Left ventricle myocardium inferior (tissue), 1 donor: ENCODE measurements at places on chromosomes 2 and 18. TPM values are rescaled to one million over a fixed set of nuclear protein-coding genes. Genes with fewer than 3 reads are reported as not detected.

Gene PLGLB2
- 1.3 TPM for total RNA-seq

Gene C2orf80
- not detected for total RNA-seq

DNA sequence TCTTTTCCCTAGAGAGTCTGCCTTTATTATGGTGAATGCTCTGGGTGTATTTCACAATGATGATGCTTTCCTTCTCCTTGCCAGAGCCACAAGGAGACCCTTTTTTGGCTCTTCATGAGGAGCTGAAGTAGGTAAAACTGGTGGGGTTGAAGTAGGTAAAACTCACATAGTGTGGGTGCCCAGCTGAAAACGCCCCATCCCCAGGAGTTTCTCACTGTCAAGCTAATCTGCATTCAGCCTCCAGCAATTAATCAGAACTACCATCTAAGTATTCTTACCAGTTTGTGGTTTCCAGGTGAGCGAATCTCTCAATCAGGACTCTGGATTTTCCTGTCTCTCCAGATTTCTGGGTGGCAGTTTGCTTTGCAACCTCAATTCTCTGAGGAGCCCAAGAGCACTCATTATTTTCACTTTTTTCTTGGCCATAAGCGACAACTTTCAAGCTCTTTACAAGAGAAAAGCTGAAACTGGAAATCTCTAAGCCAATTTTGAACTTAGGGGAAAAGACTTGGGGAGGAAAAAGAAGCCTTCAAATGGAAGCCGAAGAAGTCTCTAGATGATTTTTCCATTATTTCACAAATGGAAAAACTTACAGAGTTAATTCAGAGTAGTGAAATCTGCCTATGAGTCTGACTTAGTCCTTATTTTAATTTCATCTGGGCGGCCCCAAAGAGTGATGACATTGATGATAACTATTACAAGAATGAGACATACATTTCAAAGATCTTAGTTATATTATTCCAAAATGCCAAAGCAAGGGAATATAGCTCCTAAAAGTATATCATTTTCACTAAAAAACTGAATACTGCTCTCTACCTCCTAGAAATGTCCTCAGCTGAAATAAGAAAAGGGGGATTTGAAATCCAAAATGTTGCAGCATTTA lies 121.4 kb upstream of the MAP3K20 start:
- no peak for DNase-seq

GRCh38 chr2:145460112-145460511 lies 940.2 kb upstream of the ZEB2 start:
- no peak for DNase-seq

DNA sequence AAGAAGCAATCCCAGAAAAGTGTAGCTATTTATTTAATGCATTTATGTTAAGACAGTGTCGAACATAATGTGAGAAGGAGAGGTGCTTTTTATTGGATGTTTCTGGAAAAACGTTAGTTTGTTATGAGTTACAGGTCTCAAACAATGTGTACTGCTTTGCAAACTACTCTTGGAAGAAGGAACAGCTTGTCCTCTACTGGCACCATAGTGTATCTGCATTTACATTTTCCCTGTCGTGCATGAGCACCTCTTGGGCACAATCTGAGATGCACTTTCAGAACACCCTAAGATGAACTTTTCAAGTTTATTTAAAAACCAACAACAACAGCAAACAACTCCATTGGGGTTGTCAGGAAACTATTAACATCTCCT lies 22.8 kb downstream of the CCNYL1 start:
- no peak for DNase-seq

Gene GALR1
- 0.05 TPM for total RNA-seq

- DNase-seq = no peak
Measured at GRCh38 chr18:77262643-77263465, 13.2 kb downstream of the GALR1 start.

Gene TSPYL6
- total RNA-seq = 0.08 TPM

DNA sequence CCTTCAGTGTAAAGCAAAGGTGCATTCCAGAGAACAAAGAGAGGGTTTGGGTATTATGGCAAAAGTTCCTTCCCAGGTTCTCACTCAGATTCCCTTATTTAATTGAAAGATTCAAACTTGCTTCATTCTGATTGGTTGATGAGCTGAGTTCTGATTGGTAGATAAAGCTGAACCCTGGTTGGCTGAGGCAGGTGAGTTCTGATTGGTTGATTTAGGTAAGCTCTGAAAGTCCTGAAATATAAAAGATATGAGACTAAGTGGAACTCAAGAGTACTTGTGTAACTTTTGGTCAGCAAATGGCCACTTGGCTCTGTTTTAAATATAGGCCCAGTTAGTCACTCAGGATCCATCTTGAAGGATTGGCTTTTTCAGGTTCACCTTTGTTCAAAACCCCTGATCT lies 99.8 kb upstream of the FBXO11 start:
- no peak for DNase-seq

DNA sequence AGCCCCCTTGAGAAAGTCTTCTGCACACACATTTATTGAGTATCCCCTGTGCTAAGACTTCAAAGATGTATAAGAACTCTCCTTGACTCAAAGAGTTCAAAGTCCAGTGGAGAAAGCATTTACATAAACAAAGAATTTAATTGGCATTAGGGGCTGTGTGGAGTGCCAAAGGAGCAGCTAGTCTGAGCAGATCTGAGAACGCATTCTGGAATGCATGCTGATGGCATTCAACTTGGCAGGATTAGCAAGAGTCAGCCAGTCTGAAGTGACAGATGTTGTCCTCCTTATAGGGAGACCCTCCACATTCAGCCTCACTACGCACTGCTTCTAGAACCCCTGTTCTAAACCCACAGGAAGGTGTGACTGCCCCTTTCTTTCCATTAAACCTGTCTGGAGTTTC lies 191.5 kb downstream of the RAD51AP2 start:
- no peak for DNase-seq

GRCh38 chr18:35775887-35776286 lies 194.3 kb downstream of the GALNT1 start:
- no peak for DNase-seq

DNA sequence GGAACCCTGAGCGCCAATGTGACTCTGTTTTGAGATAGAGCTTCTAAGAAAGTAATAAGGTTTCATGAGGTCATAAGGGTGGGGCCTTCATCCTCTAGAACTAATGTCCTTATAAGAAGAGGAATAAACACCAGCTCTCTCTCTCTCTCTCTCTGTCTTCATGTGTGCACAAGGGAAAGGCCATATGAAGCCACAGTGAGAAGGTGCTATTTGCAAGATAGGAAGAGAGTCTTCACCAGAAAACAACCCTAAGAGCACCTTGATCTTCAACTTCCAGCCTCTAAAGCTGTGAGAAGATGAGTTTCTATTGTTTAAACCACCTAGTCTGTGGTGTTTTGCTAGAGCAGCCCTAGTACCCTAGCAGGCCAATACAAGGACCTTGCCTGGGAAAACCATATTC lies 55.8 kb downstream of the DOCK10 start:
- DNase-seq = no peak

DNA sequence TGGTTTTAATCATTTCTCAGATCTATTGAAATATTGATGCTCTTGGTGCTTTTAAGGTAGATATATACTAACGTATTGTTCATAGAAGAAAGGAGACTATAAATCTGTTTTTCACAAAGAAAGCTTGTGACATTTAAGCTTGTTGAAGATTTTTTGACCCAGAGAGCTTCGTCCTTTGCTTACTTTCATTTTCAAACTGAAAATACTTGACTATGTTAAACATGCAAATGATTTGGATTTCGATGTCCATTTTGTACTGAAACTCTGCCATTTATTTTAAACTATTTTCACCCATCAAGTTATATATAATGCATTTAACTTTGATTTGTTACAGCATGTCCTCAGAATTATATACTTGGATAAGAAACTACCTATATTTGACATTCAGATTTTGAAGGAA lies 85.2 kb downstream of the SLC4A10 start:
- no peak for DNase-seq

GRCh38 chr18:68642003-68642402 lies 72.9 kb downstream of the TMX3 start:
- DNase-seq = no peak

DNA sequence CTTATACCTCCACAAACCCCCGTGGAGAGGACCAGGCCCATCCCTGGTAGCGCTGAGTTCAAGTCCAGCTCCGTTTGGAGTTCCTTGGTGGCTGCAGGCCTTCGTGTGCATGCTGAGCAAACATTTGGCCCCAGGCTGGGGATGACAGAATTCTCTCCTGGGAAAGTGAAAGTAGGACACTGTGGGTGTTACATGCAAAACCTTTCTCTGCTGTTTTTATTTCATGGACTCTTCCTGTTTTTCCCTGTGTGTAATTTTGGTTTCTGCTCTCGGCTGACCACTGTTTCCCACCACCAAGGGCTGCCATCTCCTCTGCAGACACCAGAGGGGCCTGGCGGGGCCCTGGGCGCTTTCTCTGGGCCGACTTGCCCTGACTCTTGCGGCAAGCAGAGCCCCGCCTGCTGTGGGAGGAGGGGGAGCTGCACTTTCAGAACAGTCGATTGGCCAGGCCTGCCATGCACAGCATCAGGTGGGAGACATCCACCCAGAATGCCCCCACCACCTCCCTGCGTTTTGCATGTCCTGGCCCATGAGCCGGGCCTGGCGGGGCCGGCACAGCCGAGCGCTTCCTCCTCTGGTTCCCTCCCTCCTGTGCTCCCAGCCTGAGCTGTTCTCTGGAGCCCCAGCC lies 102.4 kb downstream of the CABLES1 start:
- DNase-seq = peak; percentile 43

DNA sequence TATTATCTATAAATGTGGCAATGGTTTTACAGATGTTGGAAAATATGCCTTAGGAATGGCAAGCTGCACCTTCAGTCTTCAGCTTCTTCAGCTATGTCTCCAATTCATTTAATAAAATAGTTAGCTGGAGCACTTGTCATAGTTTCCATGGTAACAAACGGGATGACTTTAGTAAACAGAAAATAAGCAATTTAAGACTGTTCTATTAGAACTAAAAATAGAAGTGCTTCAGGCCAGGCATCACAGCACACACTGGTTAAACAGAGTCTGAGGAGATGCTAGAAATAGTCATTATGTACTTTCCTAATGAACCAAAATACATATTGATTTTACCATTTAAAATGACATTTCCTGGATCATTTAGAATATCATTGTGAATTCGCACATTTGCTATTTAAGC lies 195.0 kb downstream of the GCA start:
- DNase-seq = no peak

GRCh38 chr2:176193048-176193447 lies 4.6 kb downstream of the HOXD1 start:
- DNase-seq = no peak

Gene MOGAT1
- total RNA-seq = 0.44 TPM

Gene CKAP2L
- 0.38 TPM for total RNA-seq

DNA sequence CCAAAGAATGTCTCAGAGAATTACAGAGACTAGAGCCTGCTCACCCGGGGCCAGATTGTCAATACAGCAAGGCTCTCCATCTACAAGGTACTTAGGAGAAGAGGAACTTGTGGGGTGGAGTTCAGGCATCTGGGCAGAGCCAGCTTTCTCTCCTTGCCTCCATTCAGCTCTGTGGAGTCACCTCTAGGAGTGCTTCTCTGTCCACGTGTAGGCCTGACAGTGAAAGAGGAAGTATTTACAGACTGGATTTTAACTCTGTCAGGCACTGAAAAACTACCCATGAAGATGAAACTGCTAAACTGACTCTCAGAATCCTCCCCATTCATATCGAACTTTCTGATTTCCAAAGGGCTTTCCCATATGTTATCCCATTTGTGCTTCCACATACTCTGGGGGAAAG lies 315.6 kb downstream of the SETBP1 start:
- DNase-seq = no peak

- DNase-seq = no peak
Measured at GRCh38 chr2:102367331-102367971, 11.9 kb downstream of the IL18R1 start.

DNA sequence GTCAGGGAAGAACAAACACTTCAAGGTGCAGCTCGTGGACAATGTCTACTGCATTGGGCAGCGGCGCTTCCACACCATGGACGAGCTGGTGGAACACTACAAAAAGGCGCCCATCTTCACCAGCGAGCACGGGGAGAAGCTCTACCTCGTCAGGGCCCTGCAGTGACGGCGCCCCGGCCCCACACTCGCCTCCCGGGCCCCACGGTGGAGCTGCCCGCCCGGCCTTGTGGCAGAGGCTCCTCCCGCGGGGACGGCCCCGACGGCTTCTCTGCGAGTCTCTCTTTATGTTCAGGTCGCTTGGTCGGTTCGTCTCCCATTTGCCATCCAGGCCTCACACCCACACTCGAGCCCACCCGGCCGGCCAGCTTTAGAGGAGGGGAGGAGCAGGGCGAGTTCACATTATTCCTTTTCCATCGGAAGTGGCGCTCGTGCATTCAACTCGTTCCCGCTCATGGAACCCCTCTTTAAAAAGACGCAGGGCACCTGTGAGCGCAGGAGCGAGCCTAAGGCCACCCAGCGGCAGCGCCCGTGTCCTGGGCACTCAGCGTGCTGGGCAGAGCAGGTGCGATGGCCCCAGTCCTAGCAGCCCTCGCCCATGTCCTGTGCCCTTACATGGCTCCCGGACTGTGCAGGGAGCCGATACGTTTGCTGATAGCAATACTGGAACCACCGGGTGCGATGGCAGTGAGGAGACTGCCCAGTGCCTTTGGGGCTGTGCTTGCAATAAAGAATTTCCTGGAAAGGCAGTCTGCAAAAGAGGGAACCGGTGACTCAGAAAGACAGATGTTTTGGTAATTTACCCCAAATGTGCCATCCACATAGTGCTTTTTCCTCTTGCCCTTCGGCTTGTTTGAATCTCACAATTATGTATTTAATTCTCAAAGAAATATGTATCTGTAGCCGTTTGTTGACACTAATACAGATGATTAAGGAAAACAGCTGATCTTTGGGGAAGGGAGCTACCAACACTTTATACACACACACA lies 148.6 kb downstream of the NCK2 start:
- no peak for DNase-seq

- no peak for DNase-seq
Measured at GRCh38 chr2:52192656-52193055, 1160.7 kb upstream of the NRXN1 start.

Gene PLCD4
- total RNA-seq = 0.99 TPM

DNA sequence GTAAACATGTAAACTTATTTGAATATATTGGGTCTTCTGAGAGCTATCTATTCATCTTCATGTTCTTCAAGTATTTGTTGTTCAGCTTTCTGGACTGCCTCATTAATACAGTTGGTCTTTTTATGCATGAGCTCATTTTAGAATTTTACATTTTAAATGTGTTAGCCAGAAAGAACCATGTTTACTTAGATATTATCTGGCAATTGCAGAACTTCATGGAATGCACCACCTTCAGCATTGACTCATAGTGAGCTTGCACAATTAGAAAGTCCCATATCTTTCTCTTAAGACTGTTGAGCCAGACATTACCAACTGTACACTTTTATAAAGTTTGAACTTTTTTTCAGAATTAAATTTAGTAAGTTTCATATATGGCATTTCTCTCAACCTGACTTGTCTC lies 536.7 kb downstream of the RIT2 start:
- DNase-seq = no peak

GRCh38 chr18:11850821-11851145 lies 430 bp upstream of the CHMP1B start:
- no peak for DNase-seq

DNA sequence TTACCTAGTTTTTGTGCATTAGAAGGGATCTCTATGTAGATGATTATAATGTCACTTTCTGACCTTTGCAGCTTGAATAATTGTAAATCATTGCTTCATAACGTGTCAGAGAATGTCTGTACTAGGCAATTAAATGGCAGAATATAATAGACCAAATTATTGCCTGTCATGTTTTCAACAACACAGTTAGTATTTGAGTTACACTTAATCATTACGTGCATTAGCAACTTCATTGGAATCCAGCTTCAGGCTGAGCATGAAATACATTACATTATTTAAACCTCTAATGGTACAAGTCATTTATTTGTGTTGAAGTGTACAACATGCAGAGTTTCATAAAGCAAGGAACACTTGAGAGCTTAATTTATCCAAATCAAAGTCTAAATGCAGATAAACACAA lies 48.0 kb downstream of the ZNF407 start:
- DNase-seq = no peak
